ENCODE measurements at places on chromosomes 3 and 15. TPM values are rescaled to one million over a fixed set of nuclear protein-coding genes. Genes with fewer than 3 reads are reported as not detected.

DNA sequence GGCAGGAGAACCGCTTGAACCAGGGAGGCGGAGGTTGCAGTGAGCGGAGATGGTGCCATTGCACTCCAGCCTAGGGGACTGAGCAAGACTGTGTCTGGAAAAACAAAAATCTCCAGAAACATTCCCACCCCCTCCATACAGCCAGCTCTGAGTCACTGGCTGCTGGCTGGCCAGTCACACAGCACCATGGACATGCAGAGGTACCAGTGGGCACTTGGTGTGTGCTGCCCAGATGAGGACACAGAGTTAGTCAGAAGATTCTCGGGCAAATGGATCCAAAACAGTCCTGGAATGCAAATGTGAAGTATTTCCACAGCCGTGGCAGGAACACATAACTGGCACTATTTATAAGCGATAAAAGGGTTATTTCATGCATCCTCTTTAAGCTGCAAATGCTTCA, 44.6 kb downstream of the BDH1 start:
- DNase-seq: no peak

Gene GPR87
- 0.22 TPM for total RNA-seq

DNA sequence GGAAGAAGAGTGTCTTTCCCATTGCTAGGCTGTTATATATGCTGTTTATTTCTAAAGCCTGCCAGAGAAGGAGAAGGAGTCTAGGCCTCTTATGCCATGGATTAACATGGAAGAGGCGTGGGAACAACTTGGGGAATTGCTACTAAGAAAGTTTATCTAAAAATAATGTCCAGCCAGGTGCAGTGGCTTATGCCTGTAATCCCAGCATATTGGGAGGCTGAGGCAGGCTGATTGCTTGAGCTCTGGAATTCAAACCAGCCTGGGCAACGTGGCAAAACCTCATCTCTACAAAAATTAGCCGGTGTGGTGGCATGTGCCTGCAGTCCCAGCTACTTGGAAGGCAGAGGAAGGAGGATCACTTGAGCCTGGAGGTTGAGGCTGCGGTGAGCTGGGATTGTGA, 51.7 kb upstream of the ARPP19 start:
- no peak for DNase-seq

- no peak for DNase-seq
These were observed 100.6 kb downstream of the SUCNR1 start for GRCh38 chr3:151974067-151974466.

- no peak for DNase-seq
These were observed 37.4 kb downstream of the ADCY5 start for GRCh38 chr3:123411340-123412040.

Measured in activated CD4-positive, alpha-beta T cell treated with anti-CD3 and anti-CD28 coated beads, Interleukin-2, amount 10 ng/mL, durations not matched to agents 7 days and 5 days (primary cell).